Activated CD8-positive, alpha-beta memory T cell treated with anti-CD3 and anti-CD28 coated beads, Interleukin-2, amount 50 U/mL, for 4 hours (primary cell): ENCODE measurements at places on chromosomes 12 and 14.

- DNase-seq: no peak
Observed at GRCh38 chr12:2614341-2614740, 180.4 kb upstream of the FKBP4 start.

GRCh38 chr14:105437723-105438500 lies 18.3 kb downstream of the MTA1 start:
- no peak for DNase-seq

- no peak for DNase-seq
Observed at GRCh38 chr12:10849425-10849878, at the start of gene PRR4. Gene PRR4 (minus strand): TSS chr12:10849475. CDS start chr12:10849437, 38 bp downstream.

DNA sequence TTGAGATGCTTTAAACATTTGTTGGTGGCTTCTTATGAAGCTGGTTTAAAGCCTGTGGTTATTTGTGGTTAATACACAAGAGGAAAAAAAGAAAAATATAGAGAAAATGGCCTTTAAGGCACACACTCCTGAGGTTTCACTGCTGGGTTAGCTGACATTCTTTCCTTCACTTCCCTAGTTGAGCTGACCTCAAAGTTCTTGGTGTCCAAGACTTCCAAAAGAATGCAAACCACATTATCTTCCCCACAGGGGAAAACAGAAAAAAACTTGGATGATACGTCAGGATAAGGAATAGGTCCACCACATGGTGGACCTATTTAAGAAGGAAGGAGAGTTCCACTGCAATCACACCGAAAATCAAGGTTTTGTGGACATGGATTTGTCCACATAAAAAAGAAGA lies 94.3 kb downstream of the SLC25A21 start:
- no peak for DNase-seq

- DNase-seq: no peak
Observed at GRCh38 chr12:1553987-1554982, 40.1 kb downstream of the FBXL14 start.

DNA sequence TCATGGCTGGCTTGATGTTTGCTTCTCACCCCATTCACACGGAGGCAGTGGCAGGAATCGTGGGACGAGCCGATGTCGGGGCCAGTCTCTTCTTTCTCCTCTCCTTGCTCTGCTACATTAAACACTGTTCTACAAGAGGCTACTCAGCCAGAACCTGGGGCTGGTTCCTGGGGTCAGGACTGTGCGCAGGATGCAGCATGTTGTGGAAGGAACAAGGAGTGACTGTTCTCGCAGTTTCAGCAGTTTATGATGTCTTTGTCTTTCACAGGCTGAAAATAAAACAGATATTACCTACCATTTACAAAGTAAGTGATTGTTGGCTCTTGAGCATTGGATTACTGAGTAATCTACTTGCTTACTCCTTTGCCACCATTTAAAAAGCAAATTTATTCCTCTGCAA lies 170.6 kb downstream of the TMTC2 start:
- no peak for DNase-seq

DNA sequence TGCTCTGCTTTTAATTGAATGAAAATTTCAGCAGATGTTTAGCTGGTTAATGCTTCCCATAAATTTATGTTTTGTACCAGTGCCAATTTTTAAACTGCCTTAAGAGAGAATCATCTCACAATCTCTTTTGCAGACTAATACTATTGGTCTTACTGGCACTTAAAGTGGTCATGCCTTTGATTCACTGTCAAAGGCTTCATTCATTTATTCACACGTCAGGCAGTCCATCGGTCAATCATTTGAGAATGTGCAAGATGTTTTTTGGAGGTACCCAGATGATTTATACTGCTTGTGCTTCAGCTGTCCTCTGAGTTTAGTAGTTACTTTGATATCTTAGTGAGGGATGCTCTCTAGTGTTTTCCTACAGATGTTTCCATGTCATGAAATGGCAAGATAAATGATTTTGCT lies 83.4 kb downstream of the NAV3 start:
- no peak for DNase-seq

DNA sequence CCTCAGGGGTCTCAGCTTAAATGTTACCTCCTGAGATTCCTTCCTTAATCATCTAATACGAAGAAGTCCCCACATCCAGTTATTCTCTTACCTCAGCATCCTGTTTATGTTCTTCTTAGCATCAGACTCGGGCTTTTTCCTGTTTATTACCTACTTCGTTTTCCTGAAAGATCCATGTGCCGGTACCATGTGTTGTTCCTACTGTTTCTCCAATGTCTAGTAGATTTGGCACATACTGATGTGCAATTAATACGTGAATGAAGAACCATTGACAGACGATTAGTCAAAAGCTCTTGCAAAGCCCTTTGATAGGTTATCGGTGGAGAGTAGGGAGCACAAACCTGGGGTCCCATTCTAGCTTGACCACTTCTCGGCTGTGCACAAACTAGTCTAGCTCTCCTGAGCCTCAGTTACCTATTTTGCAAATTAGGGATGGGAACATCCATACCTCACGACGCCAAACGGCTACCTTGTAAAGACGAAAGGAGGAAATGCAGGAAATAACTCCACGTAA lies 735 bp upstream of the MAPKAPK5 start:
- no peak for DNase-seq

GRCh38 chr12:46473634-46474329 lies 101.2 kb upstream of the SLC38A2 start:
- DNase-seq: no peak

- DNase-seq: no peak
Observed at GRCh38 chr12:66302827-66303169, 505 bp downstream of the HELB start.

DNA sequence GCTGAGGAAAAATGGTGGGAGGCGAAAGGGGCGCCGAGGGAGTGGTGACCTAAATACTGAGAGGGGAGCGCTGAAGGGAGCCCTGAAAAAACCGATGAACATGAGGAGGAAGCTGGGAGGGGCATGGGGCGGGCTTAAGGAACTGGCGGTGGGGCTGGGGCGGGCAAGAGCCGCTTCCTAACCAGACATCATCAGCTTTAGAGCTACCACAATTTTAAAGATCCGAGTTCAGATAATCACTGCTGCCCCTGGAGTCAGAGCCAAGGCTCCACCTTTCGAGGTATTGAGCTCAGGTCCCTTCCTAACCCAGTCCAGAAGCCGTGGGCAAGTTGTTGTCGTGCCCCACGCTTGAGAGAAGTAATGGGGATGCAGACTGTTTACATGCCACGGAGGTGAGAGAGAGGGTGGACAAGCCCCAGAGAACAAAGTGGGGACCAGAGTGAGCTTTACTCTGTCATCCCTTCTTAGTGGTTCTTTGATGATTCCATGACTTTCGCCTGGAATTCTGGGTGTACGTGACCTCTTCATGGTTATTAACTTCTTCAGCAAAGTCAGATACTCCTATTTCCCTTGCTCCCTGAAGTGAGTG lies 393 bp downstream of the ORMDL2 start:
- DNase-seq: no peak

DNA sequence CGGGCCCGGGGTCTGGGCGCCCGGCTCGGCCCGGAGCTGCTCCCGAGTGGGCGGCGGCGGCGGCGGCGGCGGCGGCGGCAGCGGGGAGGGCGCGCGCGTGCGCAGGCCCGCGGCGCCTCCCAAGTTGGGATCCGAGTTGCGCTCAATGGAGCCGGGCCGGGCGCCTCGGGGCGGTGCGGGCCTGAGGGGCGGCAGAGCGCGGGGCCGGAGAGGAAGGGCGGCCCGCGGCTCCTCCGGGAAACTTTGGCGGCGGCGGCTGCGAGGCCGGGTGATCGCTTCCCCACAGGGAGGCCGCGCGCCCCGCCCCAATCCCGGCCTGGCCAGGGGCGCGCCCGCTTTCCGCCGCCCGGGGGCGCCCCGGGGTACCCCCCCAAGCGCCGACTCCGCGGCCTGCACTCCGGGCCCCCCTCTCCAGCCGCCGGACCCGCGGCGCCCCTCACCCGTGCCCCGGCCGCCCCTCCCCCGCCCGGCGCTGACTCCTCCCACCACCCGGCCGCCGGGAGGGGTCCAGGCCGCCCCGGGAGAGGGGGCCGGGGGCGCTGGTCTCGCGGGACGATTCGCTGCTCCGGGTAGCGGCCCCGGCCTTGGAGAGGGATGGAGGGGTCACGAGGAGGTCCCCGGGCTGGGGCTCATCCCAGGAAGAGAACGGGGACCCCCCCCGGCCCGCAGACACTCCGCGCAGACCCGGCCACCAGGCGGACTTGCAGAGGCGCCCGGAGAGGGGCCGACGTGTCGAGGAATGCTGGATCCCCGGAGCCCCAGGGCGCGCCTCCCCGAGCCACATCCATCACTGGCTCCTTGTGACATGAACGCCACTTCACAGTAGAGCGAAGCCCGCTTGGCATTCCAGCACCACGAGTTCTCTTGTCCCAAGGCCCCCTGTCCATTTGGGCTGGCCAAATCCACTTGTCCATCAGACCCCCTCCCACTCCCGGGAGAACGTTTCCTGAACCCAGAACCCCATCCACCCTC lies at the start of gene RILPL1:
TSS of gene RILPL1 (minus strand) at position 48 of the 972 bp plus-strand sequence. CDS start 237 bp downstream, outside the sequence.
- peak; percentile 54 for DNase-seq

DNA sequence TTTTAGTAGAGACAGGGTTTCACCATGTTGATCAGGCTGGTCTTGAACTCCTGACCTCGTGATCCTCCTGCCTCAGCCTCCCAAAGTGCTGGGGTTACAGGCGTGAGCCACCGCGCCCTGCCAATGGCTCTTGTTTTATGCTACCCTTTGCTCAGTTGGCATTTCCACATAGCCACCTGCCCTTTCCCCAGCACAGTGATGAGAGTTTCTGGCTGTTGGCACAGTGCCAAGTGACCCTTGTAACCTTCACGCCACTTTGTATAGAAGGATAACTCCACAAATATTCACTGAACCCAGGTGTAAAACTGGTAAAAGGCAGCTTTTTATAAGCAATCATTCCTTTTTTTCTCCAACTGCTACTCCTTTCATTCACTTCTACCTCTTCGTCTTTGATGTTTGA lies 18.5 kb upstream of the CCDC175 start:
- DNase-seq: no peak

DNA sequence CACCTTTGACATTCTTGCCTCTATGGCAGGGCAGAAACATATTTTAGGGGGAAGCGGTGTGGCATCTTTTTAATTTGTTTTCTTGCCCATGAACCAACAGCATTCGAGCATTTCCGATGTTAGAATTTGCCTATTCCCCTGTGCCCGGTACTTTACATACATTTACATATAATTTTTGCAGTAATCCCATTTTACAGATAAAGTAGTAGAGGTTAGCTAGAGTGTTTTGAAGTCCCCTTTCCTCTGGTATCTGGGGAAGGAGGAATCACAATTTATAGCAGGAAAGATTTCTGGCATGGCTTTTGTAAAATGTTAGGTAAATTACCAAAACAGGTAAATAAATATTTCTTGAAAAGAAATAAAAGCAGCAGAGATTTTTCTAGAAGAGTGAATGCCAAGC lies 1.6 kb downstream of the BORCS5 start:
- no peak for DNase-seq

DNA sequence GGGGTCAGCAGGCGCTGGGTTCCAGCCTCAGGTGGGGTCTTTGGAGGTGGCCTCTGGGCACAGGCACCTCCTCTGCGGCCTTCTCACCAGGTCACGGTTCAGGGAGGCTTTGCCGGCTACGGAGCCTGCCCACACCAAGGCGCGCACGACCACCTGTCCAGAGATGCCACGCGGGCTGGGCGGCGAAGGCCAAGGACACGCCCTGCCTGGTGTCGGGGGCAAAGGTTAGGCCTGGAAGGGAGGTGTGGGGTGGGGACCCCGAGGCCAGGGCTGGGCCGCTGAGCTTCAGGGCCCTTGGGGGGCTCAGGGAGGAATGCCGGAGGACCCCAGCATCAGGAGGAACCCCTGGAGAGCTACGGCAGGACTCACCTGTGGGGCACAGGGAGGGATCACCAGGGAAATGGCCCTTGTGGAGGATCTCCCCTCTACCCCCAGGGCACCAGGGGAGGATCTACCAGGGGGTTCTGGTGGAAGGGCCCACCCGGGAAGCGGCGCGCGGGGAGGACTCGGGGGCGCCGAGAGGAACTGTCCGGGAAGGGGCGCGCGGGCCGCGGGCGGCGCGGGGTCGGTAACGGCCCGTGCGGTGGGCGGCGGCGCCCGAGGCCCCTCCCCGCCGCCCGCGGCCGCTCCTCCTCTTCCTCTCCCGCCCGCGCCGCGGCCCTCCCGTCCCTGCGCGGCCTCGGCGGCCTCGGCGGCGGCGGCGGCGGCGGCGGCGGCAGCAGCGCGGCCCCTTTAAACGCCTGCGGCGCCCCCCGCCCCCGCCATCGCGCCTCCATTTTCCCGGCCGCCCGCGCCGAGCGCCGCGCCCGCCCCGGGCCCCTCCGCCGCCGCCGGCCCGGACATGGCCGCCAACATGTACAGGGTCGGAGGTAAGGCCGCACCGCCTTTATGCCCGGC lies at the start of gene MTA1:
TSS of gene MTA1 (plus strand) at position 633 of the 897 bp plus-strand sequence. CDS start at position 842, 209 bp downstream.
- DNase-seq: peak; percentile 60

DNA sequence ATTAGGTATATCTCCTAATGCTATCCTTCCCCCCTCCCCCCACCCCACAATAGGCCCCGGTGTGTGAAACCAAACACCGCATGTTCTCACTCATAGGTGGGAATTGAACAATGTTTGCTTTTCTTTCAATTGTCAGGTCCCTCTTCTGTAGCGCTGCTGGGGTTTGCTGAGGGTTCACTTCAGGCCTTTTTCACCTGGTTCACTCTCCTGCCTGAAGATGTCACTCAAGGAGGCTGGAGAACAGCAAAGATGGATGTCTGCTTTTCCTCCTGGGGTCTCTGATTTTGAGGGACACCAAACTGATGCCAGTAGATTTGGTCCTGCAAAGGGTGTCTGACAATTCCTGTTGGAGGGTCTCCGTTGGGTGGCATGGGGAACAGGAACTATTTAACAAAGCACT lies 35.8 kb downstream of the KLRK1 start:
- DNase-seq: no peak

DNA sequence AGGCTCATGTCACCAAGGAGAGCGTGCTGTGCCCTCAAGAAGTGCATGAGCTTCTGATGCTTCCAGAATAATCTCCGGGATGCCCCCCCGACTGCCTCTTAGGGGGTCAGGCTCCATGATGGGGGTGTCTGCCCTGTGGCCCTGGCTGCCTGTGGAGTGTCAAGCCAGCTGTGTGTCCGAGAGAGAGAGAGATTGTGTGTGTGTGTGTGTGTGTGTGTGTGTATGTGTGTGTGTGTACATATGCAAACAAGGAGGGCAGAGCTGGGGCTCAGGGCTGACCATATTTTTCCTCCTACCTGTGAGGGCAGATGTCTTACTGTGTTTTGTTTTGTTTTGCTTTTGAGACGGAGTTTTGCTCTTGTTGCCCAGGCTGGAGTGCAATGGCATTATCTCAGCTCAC lies 5.6 kb upstream of the ALDH2 start:
- no peak for DNase-seq

DNA sequence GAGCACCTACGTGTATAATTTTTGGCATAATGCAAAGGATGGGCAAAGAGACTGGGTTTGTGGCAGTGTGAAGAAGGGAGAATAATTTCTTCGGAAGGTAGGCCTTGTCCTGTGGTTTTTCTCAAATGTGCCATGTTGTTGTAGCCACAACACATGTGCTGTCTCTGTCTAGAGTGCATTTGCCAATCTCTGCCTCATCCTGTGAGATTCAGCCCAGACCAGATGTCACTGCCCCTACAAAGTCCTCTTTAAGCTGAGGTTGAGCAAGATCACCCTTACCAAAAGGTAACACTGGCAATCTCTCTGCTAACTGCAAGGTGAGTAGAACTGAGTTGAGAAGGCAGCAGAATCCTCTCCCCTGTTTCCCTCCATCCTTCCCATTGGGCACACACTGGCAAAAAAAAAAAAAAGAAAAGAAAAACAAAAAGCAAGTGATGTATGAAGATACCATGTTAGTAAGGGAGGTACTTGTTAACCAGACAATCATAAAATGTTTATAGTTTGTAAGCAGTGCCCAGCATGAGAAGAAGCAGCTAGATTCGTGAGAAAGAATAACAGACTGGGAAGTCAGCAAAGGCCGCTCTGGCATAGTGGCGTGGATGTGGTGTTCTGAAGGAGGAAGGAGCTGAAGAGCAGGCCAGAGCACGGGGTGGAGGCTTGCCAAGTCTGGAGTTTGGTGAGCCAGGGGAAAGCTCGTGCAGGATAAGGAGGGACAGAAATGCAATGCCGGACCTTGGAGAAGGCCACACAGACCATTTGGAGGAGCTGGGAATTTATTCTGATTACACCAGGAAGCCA lies 18.9 kb downstream of the DYRK2 start:
- DNase-seq: no peak
